GM13976 (cell line): ENCODE measurements at places on chromosomes 11 and 22.

- no peak for DNase-seq
These were observed 116.4 kb upstream of the PARVA start for GRCh38 chr11:12260731-12261521.

GRCh38 chr11:1158681-1159487 is 1.1 kb downstream of the MUC5AC start:
- DNase-seq, result peak; percentile 30

GRCh38 chr11:117255966-117256365 is 23.5 kb downstream of the RNF214 start:
- DNase-seq, result no peak

- DNase-seq, result no peak
These were observed 157.5 kb downstream of the WNT11 start for GRCh38 chr11:76048763-76049162.

DNA sequence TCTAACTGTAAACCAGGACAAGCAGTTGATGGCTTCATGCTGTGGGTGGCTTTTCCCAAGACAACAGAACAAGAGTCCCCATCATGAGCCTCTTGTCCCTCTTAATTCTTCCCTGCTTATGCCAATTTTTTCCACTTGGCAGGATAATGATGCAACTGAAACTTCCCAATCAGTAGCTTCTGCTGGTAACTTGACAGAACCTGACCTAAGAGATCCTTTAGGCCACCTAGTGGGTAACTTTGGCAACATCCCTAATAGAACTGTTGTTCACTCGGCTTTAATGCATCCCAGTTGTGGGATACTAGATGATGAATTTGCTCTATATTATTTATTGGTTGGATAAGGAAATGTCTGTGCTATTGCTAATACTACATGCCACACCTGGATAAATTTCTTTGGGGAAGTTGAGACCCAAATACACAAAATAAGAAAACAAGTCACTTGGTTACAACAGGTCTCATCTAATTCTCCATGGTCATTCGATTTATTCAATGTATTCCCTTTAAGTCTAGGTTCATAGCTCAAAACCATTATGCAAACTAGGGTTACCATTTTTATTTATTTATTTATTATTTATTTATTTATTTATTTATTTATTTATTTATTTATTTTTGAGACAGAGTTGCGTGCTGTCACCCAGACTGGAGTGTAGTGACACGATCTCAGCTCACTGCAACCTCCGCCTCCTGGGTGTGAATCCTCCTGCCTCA is 41.4 kb upstream of the NFAM1 start:
- DNase-seq, result peak; percentile 48

DNA sequence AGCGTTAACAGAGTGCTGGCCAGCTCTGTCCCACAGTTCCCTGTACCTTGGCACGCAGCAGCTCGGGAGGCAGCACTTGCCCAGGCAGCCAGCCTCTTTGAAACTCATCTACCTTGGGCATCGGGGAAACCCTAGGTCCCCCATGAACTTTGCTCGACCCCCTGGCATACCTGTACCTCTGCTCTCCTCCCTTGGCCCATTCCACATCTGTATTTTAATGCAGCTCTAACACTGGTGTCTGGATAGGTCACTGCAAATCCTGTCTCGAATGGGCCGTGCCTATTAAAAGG is 304.1 kb downstream of the TBC1D22A start:
- no peak for DNase-seq

GRCh38 chr11:58919980-58920379 is 19.3 kb upstream of the GLYATL1 start:
- no peak for DNase-seq

DNA sequence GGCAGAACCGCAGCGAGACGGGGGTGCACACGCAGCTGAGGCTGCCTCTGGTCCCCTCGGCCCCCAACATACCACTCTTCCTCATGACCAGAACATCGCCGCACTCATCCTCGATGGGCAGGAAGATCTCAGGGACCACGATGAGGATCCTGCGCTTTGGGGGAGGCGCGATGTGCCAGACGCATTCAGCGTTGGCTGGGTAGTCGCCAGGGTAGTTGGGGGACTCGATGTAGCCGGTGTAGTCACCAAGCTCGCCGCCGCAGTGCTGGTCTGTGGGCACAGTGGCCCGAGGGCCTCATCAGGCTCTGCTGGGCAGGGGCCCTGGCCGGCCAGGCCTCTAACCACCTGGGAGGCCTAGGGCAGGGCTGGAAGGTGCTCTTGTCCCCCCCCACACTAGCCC is 23.0 kb upstream of the TTLL12 start:
- no peak for DNase-seq

- DNase-seq, result peak; percentile 81
These were observed 2.8 kb upstream of the TMPRSS13 start for GRCh38 chr11:117931971-117932370.

- DNase-seq, result no peak
These were observed 8.1 kb upstream of the SLC22A12 start for GRCh38 chr11:64582885-64583284.

DNA sequence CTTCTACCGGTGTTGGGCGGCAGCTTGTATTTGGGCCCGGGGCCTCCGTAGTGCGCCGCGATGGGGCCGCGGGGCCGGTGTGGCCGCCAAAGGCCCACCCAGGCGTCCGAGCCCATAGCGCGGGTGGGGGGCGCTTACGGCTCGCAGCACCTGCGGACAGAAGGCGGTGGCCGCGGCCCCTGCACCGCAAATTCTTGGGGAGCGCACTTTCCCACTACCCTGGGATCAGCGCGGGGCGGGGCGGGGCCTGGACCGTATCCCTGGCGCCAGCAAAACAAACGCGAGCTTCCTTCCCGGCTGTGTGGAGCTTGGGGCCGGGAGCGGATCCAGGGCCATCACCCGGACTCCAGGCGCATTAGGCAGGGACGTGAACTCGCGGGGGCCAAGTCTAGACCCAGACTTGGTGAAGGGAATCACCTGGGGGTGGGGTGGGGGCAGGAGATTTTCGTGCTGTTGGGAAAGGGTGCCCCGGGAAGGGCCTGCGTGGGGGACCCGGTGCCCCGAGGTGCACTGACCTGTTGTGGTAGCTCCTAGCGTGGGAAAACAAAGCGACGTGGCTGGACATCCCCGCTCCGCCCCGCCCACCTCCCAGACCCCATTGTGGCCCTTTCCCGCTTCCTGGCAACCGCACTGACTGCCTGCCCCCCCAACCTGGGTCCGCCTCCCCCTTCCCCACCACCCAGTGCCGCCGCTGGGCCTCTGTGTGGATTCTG is 2.3 kb upstream of the TYMP start:
- DNase-seq, result no peak

- no peak for DNase-seq
These were observed 107.3 kb downstream of the XKR3 start for GRCh38 chr22:16717699-16718558.

- no peak for DNase-seq
These were observed 34.5 kb downstream of the WT1 start for GRCh38 chr11:32400670-32401369.

GRCh38 chr11:3964056-3964455 is 108.6 kb downstream of the STIM1 start:
- DNase-seq, result no peak

GRCh38 chr11:18236664-18237356 is at the start of gene SAA4:
TSS of gene SAA4 (minus strand) at chr11:18236802. CDS start at chr11:18235926, 876 bp downstream.
- no peak for DNase-seq

DNA sequence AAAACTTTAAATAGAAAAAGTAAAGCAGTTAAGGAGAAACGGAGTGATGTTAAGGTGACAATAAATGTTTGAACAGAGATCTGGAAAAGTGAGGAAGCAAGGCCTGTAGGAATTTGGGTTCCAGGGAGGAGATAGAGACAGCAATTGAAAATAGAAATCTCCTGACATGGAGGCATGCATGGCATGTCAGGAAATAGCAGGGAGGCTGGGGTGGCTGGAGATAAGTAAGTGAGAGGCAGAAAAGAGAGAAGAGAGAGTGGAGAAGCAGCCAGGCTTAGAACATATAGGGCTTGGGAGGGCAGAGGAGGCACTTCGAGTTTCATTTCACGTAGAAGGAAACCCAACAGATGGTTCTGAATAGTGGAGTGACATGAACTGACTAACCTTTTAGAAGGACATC is 185.5 kb downstream of the LRRC4C start:
- DNase-seq, result no peak

DNA sequence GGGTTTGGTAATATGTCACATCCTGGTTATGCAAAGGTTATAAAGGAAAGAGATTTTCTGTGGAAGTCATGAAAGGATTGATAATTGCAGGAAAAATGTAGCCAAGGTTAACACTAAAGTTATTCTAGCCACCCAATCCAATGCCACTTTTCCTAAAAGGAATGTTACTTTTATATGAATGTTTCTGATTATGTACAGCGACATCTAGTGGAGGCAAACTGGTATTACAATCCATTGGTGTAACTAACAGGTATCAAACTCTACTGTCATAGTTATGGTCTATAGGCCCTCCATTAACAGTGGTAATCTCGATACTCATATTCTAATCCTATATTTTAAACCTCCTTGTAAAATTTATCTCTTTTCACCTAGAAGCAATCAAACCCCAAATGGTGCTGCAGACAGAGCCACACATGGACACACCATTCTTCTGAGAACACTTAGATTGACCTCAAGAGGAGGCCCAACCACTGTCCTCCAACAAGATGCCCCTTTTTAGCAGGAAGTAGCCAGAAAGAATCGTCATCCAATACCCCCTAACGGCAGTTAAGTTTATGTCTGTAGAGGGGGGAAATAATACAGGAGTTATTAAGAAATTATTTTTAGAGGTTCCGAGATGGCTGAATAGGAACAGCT is 74.9 kb upstream of the RAG2 start:
- peak; percentile 32 for DNase-seq

DNA sequence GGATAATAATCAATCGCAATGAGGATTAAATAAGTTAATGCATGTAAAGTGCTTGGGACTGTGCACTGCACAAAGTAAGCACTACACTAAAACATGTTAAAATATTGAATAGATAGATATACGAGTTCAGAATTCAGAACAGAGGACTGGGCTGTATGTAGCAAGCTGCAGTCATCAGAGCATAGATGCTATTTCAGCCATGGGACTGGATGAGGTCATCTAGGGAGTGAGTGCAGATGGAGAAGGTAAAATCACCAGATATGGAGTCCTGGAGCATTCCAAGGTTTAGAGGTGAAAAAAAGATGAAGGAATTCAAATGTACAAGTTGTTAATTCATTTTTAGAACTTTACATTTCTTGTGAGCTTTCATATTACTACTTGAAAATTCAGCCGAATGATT is 347.5 kb upstream of the DDI1 start:
- DNase-seq, result no peak

DNA sequence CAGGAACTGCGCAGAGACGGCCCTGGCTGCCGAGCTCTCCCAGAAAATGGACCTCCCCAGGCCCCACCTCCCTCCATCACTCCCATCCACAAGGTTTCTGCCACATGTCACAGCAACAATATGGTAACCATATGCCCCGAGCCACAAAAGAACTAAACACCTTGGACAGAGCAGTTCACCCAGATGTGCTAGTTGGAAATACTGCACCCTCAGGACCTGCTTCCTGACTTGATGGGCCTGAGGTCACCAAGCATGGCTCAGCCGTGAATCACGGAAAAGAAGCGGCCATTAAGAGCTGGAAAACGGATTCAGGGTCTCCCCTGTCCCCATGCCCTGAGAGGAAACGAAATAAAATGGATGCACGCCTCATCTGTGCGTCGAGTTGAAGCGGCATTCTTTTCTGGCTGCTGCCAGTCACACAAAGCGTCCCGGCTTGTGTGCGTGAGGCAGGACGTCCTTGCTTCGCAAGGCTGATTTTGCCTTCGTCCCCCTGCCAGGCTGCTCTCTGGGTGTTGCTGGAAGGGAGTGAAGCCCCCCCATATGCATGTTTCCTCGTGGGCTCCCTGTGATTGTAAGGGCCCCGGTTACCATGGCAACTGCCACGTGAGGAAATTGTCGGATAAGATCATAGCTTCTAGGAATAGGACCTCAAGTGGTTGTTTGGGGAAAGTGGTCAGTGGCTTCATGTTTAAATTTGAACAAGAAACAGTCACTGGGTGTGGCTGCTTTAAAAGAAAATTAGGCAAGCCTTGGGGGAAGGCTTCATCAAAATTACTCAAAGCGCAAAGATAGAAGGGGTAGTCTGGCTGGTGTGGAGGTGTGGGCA is 51.7 kb downstream of the FLI1 start:
- DNase-seq, result no peak

GRCh38 chr22:49997932-49998717 is 14.4 kb downstream of the IL17REL start:
- DNase-seq, result peak; percentile 35

DNA sequence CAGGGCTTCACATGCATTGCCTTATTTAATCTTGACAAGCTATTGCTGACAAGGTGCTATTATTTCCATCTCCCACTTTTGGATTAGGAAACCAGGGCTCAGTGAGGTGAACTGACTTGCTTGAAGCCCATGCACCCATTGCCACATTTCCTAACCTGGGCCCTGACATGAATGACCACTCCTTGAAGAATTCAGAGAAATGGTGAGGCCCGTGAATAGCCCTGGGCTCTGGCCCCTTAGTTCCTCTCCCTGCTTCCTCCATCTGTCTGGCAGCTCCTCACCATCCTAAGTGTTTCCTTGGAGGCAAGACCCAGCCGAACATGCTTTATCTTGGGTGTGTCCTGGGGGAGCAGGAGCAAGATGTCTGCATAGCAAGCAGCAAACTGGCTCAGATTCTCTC is 56.1 kb upstream of the NECTIN1 start:
- DNase-seq, result no peak

GRCh38 chr22:33666279-33666960 is 253.9 kb downstream of the LARGE1 start:
- DNase-seq, result no peak

GRCh38 chr11:116368784-116369183 is 404.0 kb downstream of the BUD13 start:
- no peak for DNase-seq

- no peak for DNase-seq
These were observed 79.9 kb downstream of the MPPED1 start for GRCh38 chr22:43491737-43492136.

- DNase-seq, result no peak
These were observed 124.9 kb downstream of the RBFOX2 start for GRCh38 chr22:35903571-35904335.

GRCh38 chr11:110759972-110760381 is 47.7 kb upstream of the ARHGAP20 start:
- DNase-seq, result no peak
